Chondrocyte (in vitro differentiated cells): ENCODE measurements at places on chromosomes 11 and 22. TPM values are rescaled to one million over a fixed set of nuclear protein-coding genes. Genes with fewer than 3 reads are reported as not detected.

KRTAP5-9 gene
- total RNA-seq, result 0.20 to 0.36 TPM in 2 of 3 replicates, not detected in the other

DNAJB13 gene
- total RNA-seq, result not detected in 3 replicates

GGTLC3 gene
- 0.42 TPM in 1 of 3 replicates, not detected in the others for total RNA-seq

FAM111B gene
- 1.3 to 7.6 TPM (median 1.6 TPM) in 3 replicates for total RNA-seq

UBQLNL gene
- 0.22 to 0.41 TPM (median 0.23 TPM) in 3 replicates for total RNA-seq

EIF3F gene
- total RNA-seq, result 208 to 225 TPM (median 219 TPM) in 3 replicates

OR5D18 gene
- total RNA-seq, result not detected in 3 replicates

INPP5J gene
- total RNA-seq, result 3.5 to 5.9 TPM (median 5.2 TPM) in 3 replicates

TPBGL gene
- total RNA-seq, result 0.24 to 0.82 TPM (median 0.74 TPM) in 3 replicates

TOMT gene
- not detected in 3 replicates for total RNA-seq

C11orf52 gene
- 0.67 to 2.0 TPM (median 0.72 TPM) in 3 replicates for total RNA-seq

ADORA2A gene
- total RNA-seq, result 2.3 to 3.6 TPM (median 2.4 TPM) in 3 replicates

TMPRSS6 gene
- total RNA-seq, result not detected in 3 replicates

DNA sequence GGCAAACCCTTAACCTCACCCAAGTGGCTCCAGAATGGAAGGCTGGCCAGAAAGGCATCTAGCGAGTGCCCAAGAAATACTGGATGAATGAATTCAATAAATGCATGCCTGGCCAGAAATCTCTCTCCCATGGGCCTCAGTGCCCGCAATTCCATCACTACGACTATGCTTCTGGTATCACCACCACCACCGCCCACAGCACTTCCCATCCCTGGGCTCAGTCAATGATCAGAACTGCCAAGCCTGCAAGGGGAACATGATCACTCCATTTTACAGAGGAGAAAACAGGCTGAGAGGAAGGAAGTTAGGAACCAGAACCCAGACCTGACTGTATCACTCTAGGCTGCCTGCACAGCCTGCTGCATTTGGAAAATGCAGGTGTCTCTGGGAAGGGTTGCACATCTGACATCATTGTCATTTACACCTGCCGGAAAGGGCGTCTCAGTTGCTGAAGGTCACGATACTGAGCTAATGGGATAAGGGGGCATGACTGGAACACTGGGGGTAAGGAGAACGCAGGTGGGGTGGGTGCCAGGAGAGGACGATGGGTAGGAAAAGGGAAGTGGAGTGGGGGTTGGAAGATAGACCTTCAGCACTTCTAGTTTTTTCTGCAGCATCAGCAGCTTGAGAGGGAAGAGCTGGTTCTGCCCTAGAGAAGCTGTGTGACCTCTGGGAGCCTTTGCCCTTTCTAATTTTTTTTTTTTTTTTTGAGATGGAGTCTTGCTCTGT is 3.2 kb downstream of the GPR152 start:
- no peaks in the 10 kb centered on the region for H3K27me3 ChIP-seq
- H3K4me3 ChIP-seq, result no peak overlapping the region
- DNase-seq, result no peak

GRCh38 chr11:76253416-76253815 is 47.1 kb upstream of the WNT11 start:
- H3K4me1 ChIP-seq, result no peaks in the 10 kb centered on the region
- H3K36me3 ChIP-seq, result no peaks in the 10 kb centered on the region
- H3K4me3 ChIP-seq, result no peak overlapping the region

GRCh38 chr11:113928311-113928710 is 23.7 kb downstream of the HTR3B start:
- no peak overlapping the region for H3K27ac ChIP-seq
- H3K36me3 ChIP-seq, result no peaks in the 10 kb centered on the region
- H3K4me1 ChIP-seq, result no peaks in the 10 kb centered on the region

- H3K36me3 ChIP-seq, result no peaks in the 10 kb centered on the region
- H3K4me1 ChIP-seq, result peaks cover 67% of the 10 kb centered on the region
- H3K27ac ChIP-seq, result no peak overlapping the region
- H3K4me3 ChIP-seq, result no peak overlapping the region
Measured at GRCh38 chr11:9210922-9211320, 54.2 kb downstream of the DENND5A start.

DNA sequence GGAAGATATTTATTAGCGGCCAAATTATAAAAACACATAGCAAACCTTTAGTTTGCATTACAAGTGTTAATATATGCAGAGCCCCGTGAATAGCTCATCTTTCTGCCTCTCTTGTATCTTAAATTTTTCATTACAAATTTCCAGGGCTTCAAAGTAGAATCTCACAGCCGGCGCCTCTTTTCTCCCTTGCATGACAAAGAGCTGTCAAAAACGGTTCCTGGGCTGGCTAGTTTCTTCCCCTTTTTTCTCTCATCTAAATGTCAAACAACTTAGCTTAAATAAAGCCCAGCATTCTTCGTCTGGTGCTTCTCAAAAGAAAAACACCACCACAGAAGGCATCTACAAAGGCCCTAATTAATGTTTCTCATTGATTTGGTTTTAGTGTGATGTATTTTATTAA is 253.0 kb downstream of the INSC start:
- H3K36me3 ChIP-seq, result no peaks in the 10 kb centered on the region
- H3K27me3 ChIP-seq, result peaks cover 15% of the 10 kb centered on the region
- H3K4me3 ChIP-seq, result no peak overlapping the region
- no peak overlapping the region for H3K27ac ChIP-seq
- H3K4me1 ChIP-seq, result no peaks in the 10 kb centered on the region

GRCh38 chr11:86954269-86955110 is 705 bp downstream of the FZD4 start:
- peaks cover 6% of the 10 kb centered on the region for H3K36me3 ChIP-seq
- peak overlapping the region; percentile 51 for H3K27ac ChIP-seq
- H3K27me3 ChIP-seq, result no peaks in the 10 kb centered on the region
- H3K4me3 ChIP-seq, result peak overlapping the region; percentile 76

DNA sequence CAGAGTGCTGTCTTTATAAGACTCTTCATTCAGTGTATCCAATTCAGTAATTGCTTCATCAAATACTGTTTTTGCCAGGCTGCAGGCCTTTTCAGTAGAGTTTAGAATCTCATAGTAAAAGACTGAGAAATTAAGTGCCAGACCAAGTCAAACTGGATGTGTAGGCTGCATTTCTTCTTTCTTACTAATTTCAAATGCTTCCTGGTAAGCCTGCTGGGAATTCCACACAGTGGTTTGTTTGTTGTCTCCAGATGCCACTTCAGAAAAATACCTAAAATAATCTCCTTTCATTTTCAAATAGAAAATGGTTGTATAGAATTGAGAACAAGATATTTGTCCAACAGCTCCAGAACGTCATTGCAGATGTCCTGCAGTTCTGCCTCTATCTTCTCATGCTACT is 34.7 kb downstream of the LDHAL6A start:
- no peak overlapping the region for H3K27ac ChIP-seq
- peaks cover 19% of the 10 kb centered on the region for H3K4me1 ChIP-seq
- H3K4me3 ChIP-seq, result no peak overlapping the region
- no peaks in the 10 kb centered on the region for H3K27me3 ChIP-seq
- no peak for DNase-seq

GRCh38 chr22:41722496-41722895 is 23.2 kb downstream of the MEI1 start:
- no peaks in the 10 kb centered on the region for H3K27me3 ChIP-seq
- no peaks in the 10 kb centered on the region for H3K4me1 ChIP-seq
- H3K4me3 ChIP-seq, result no peak overlapping the region
- H3K27ac ChIP-seq, result no peak overlapping the region

DNA sequence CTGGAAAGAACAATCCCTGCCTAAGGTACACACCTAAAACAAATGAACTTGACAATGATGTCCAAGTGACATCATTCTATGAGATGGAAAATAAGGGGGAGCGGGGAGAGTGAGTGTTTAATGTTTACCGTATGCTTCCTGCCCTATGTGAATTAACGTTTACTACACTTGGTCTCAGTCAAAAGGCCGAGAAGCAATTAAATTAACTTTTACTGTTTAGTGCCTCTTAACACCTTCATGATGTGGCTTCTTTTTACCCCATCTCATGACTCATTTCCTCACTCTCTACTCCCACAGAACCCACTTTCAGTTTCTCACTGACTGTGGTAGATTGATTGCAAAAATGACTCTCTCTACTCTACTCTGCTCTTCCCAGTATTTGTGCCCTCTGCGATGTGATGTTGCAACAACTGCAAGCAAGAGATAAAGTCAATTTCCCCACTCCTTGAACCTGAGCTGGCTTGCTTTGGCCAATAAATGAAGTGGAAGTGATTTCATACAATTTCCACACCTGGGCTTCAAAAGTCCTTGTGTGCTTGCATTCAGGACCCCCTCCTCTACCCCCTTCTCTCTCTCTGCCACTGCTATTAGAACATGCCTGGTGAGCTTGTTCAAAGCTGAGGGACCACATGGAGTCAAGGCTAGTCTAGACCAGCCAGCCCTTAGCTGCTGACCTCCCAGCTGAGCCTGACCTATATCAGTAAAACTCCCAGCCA is 11.6 kb upstream of the ALKBH3 start:
- no peak overlapping the region for H3K27ac ChIP-seq
- no peak overlapping the region for H3K4me3 ChIP-seq

GRCh38 chr11:702462-703461 is 3.3 kb upstream of the EPS8L2 start:
- no peak overlapping the region for H3K4me3 ChIP-seq
- peak overlapping the region; percentile 36 for H3K27ac ChIP-seq
- H3K36me3 ChIP-seq, result peaks cover 3% of the 10 kb centered on the region
- no peaks in the 10 kb centered on the region for H3K27me3 ChIP-seq

GRCh38 chr11:115208808-115209259 is 295.4 kb downstream of the CADM1 start:
- no peaks in the 10 kb centered on the region for H3K36me3 ChIP-seq
- no peak overlapping the region for H3K27ac ChIP-seq
- no peak for DNase-seq
- H3K4me1 ChIP-seq, result peaks cover 4% of the 10 kb centered on the region
- H3K4me3 ChIP-seq, result no peak overlapping the region

- peak within 1 kb of the TSS; percentile 27 for H3K27ac ChIP-seq
- no peaks in the 10 kb centered on the region for H3K27me3 ChIP-seq
- peak; percentile 85 for DNase-seq
- H3K36me3 ChIP-seq, result no peaks in the 10 kb centered on the region
- H3K4me1 ChIP-seq, result peaks cover 12% of the 10 kb centered on the region
- peak within 1 kb of the TSS; percentile 77 for H3K4me3 ChIP-seq
Measured at GRCh38 chr22:42270510-42271190, at the start of gene TCF20. TCF20 (minus strand) TSS chr22:42270653; CDS start chr22:42215305, 55,348 bp downstream.

GRCh38 chr11:41003339-41004282 is 455.8 kb downstream of the LRRC4C start:
- no peaks in the 10 kb centered on the region for H3K4me1 ChIP-seq
- H3K27ac ChIP-seq, result no peak overlapping the region
- no peak overlapping the region for H3K4me3 ChIP-seq
- peaks cover 5% of the 10 kb centered on the region for H3K27me3 ChIP-seq
- H3K36me3 ChIP-seq, result no peaks in the 10 kb centered on the region
- DNase-seq, result no peak

- H3K27ac ChIP-seq, result peak overlapping the region; percentile 96
- H3K27me3 ChIP-seq, result no peaks in the 10 kb centered on the region
- H3K4me1 ChIP-seq, result peaks cover 23% of the 10 kb centered on the region
- DNase-seq, result no peak
- no peaks in the 10 kb centered on the region for H3K36me3 ChIP-seq
- peak overlapping the region; percentile 58 for H3K4me3 ChIP-seq
Measured at GRCh38 chr22:46592390-46592872, 27.8 kb upstream of the GRAMD4 start.

DNA sequence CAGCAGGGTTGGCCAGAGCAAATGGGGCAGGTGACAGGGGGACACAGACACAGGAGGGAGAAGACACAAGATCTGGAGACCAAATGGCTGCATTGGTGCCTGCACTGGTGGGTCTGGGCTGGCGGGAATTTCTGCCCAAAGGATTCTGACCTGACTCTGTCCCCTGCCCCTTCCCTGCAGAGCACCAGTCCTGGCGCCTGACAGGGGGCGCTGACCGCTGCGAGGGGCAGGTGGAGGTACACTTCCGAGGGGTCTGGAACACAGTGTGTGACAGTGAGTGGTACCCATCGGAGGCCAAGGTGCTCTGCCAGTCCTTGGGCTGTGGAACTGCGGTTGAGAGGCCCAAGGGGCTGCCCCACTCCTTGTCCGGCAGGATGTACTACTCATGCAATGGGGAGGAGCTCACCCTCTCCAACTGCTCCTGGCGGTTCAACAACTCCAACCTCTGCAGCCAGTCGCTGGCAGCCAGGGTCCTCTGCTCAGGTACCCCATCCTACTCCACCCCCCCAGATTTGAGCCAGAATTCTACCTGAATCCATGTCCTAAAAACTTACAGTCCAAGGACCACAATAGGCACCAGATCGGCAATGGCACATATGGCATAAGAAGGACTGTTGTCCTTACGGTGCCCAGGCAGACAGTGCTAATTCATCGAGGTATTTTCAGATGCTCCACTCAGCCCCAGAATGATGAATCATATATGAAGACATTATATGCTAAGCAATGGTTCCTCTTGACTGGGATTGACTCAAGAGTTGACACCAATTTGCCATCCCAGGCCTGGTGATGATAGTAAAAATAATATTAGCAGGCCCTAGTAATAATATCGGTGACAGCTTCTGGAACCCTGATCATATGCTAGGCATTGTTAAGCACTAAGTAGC is 38.2 kb downstream of the CD6 start:
- H3K4me3 ChIP-seq, result no peak overlapping the region
- peaks cover 17% of the 10 kb centered on the region for H3K4me1 ChIP-seq
- H3K27me3 ChIP-seq, result peaks cover 8% of the 10 kb centered on the region

DNA sequence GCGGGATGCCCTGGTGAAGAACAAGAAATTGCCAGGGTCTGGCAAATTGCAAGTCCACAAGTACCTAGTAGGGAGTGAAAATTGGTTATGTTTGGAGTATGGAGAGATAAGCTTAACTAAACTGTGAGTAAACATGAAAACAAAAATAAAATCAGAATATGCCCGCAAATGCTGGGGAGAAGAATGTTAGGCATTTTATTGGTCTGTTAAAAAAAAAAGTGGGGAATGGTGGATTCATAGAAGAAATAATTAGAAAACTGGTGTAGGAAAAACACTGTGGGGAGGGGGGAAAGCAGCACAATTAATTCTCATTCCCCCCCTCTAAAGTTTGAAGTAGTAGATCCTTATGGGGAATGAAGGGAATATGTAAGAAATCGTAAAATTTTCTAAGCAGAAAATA is 40.6 kb upstream of the HSD17B12 start:
- H3K36me3 ChIP-seq, result peaks cover 2% of the 10 kb centered on the region
- no peak for DNase-seq
- peaks cover 11% of the 10 kb centered on the region for H3K4me1 ChIP-seq
- H3K4me3 ChIP-seq, result no peak overlapping the region
- peaks cover 41% of the 10 kb centered on the region for H3K27me3 ChIP-seq

DNA sequence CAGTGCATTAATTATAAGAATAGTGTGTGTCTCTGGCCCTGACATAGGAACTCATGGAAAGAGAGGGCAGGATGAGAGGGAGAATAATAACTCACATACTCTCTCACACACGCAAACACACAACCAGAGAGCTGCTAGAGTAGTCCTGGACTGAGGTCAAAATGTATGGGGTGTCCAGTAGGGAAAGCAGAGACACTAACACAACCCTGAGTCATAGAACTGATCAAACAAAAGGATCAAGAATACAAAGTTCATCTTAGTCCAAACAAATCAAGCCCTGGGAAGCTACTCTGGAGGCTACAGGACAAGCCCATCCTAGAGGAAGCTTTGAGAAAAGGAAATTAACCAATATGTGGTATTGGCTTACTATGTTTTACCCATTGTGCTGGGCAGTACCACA is 178.5 kb upstream of the GUCY1A2 start:
- peaks cover 5% of the 10 kb centered on the region for H3K27me3 ChIP-seq
- no peak overlapping the region for H3K27ac ChIP-seq
- no peak for DNase-seq
- H3K4me3 ChIP-seq, result no peak overlapping the region
- H3K36me3 ChIP-seq, result no peaks in the 10 kb centered on the region
